ENCODE measurements at places on chromosomes 13 and 19.

- peaks cover 4% of the 10 kb centered on the region for H3K36me3 ChIP-seq
- peak overlapping the region; percentile 79 for H3K4me3 ChIP-seq
- H3K27me3 ChIP-seq, result peaks cover 4% of the 10 kb centered on the region
- peaks cover 23% of the 10 kb centered on the region for H3K4me1 ChIP-seq
- no peak for DNase-seq
Measured at GRCh38 chr19:50510700-50511068, 307 bp downstream of the JOSD2 start.

DNA sequence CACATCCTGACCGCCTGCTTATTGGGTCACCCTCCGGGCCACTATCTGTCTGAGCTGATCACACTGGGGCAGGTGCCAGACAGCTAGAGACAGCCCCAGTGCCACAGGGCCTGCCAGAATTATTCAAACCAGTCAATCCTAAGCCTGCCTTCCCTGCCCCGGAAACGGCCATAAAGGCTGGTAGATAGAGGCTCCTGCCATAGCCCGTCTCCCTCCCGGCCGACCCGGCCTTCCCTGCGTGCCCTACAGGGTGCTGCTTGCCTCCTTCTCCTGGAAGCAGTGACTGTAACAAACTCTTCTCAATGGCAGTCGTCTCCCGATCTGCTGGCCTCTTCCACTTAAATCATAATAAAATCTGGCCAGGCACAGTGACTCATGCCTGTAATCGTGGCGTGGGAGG, 158.6 kb upstream of the SOX1 start:
- H3K4me3 ChIP-seq, result no peak overlapping the region
- no peaks in the 10 kb centered on the region for H3K27me3 ChIP-seq
- H3K4me1 ChIP-seq, result no peaks in the 10 kb centered on the region

GRCh38 chr19:21883516-21883915, 47.5 kb upstream of the ZNF43 start:
- no peaks in the 10 kb centered on the region for H3K4me1 ChIP-seq
- H3K27me3 ChIP-seq, result no peaks in the 10 kb centered on the region
- no peak overlapping the region for H3K4me3 ChIP-seq

DNA sequence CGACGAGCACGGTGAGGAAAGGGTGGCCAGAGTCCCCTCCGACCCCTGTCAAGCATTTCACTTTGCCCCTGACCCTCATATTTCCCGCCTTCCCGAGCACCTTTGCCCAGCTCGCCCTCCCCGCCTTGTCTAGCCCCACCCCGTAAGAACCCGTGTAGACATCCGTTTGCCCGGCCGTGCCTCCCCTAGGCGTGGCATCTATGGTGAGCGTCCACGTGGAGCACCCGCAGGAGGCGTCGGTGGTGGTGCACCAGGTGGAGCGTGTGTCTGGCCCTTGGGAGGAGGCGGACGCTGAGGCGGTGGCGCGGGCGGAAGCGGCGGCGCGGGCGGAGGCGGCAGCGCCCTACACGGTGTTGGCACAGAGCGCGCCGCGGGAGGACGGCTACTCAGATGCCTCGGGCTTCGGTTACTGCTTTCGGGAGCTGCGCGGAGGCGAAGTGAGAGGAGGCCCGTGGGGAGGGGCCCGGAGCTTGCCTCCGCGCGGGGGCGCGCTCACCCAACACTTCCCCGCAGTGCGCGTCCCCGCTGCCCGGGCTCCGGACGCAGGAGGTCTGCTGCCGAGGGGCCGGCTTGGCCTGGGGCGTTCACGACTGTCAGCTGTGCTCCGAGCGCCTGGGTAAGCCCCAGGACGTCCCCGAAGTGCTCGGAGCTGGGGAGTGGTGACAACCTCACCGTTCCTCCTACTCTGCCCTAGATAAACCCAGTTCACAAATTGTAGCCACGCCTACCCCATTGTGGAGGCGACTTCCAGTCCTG, 4.2 kb downstream of the LTBP4 start:
- H3K27ac ChIP-seq, result peak overlapping the region; percentile 75
- H3K4me3 ChIP-seq, result peak overlapping the region; percentile 66
- H3K4me1 ChIP-seq, result peaks cover 93% of the 10 kb centered on the region
- H3K36me3 ChIP-seq, result no peaks in the 10 kb centered on the region

DNA sequence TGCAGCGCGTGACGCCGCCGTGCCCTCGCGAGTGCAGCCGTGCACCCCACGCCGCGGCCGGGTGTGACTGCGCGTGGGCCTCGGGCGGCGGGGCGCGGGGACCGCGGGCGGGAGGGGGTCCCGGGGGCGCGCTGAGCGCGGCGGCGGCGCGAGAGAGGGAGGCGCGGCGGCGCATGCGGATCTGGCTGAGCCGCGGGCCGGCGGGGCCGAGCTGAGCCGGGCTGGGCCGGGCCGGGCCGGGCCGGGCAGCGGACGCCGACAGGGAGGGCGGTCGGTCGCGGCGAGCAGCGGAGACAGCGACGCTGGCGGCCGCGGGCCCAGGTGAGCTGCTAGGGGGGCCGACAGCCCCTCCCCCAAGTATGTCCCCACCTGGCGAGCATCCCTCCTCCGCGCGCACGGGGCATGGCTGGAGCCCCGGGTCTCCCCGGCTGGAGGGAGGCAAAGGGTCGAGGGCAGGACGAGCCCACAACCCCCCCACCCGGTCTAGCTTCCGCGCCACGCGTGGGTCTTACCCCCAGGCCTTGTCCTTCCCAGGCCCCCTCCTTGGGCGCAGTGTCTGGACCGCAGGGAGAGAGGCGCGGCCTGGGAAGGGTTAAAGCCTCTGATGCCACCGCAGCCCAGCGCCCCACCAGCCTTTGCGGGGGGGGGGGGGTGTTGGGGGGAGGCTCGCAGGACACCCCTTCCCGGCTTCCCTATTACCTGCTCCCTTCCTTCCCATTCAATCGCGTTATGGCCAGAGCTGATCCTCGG, at the start of gene SPTBN4:
SPTBN4 (plus strand) TSS at position 17 of the 750 bp plus-strand sequence. CDS start 5,621 bp downstream, outside the sequence.
- H3K4me1 ChIP-seq, result peaks cover 35% of the 10 kb centered on the region
- peak within 1 kb of the TSS; percentile 81 for H3K4me3 ChIP-seq
- DNase-seq, result no peak
- H3K36me3 ChIP-seq, result no peaks in the 10 kb centered on the region
- peak within 1 kb of the TSS; percentile 54 for H3K27ac ChIP-seq
- no peaks in the 10 kb centered on the region for H3K27me3 ChIP-seq

- H3K36me3 ChIP-seq, result no peaks in the 10 kb centered on the region
- no peaks in the 10 kb centered on the region for H3K27me3 ChIP-seq
- no peaks in the 10 kb centered on the region for H3K4me1 ChIP-seq
Measured at GRCh38 chr13:60850526-60850925, 453.5 kb downstream of the TDRD3 start.

DNA sequence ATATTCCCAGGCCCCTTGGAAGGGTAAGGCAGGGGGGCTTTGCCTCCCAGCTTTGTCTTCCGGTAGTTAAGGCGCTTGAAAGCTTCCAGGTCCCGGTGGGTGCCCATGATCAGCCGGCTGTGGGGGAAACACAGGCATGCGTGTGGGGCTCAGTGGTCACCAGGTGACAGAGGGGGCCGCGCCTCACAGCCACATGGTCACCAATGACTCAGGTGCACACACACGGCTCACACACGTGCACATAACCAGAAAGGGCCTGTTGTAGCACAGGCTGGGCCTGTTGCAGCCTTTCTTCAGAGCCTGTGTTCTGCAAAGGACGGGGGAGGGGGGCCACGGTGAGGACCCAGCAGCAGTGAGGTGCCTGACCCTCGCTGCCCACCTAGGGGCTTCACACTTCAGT, 5.9 kb downstream of the NANOS3 start:
- peaks cover 76% of the 10 kb centered on the region for H3K4me1 ChIP-seq

GRCh38 chr19:2949939-2950285, 5.1 kb upstream of the ZNF77 start:
- peak overlapping the region; percentile 97 for H3K27ac ChIP-seq
- H3K27me3 ChIP-seq, result no peaks in the 10 kb centered on the region
- no peaks in the 10 kb centered on the region for H3K36me3 ChIP-seq

GRCh38 chr13:102295316-102296048, 106.4 kb downstream of the FGF14 start:
- H3K4me1 ChIP-seq, result no peaks in the 10 kb centered on the region
- no peak overlapping the region for H3K4me3 ChIP-seq
- no peak for DNase-seq
- H3K27me3 ChIP-seq, result no peaks in the 10 kb centered on the region
- H3K36me3 ChIP-seq, result no peaks in the 10 kb centered on the region
- H3K27ac ChIP-seq, result no peak overlapping the region

- H3K4me1 ChIP-seq, result no peaks in the 10 kb centered on the region
- H3K4me3 ChIP-seq, result no peak overlapping the region
- H3K36me3 ChIP-seq, result no peaks in the 10 kb centered on the region
Measured at GRCh38 chr13:109151255-109151654, 521.8 kb downstream of the MYO16 start.

GRCh38 chr19:31448221-31448657, 99.0 kb upstream of the TSHZ3 start:
- no peak for DNase-seq
- no peak overlapping the region for H3K4me3 ChIP-seq
- peaks cover 5% of the 10 kb centered on the region for H3K27me3 ChIP-seq
- no peaks in the 10 kb centered on the region for H3K4me1 ChIP-seq
- H3K36me3 ChIP-seq, result no peaks in the 10 kb centered on the region

GRCh38 chr19:46426506-46427162, 2.1 kb downstream of the PNMA8C start:
- peaks cover 19% of the 10 kb centered on the region for H3K4me1 ChIP-seq
- DNase-seq, result no peak
- no peaks in the 10 kb centered on the region for H3K36me3 ChIP-seq

All from CD4-positive, alpha-beta T cell (primary cell).